T-helper 17 cell (primary cell): ENCODE measurements at places on chromosomes 6 and 20. TPM values are rescaled to one million over a fixed set of nuclear protein-coding genes. Genes with fewer than 3 reads are reported as not detected.

Gene EYA4
- total RNA-seq = not detected

Gene PXMP4
- total RNA-seq = 3.7 TPM

- DNase-seq = no peak
These were observed 13.5 kb downstream of the ZC2HC1B start for GRCh38 chr6:143877584-143878271.

Gene DCDC2
- not detected for total RNA-seq

DNA sequence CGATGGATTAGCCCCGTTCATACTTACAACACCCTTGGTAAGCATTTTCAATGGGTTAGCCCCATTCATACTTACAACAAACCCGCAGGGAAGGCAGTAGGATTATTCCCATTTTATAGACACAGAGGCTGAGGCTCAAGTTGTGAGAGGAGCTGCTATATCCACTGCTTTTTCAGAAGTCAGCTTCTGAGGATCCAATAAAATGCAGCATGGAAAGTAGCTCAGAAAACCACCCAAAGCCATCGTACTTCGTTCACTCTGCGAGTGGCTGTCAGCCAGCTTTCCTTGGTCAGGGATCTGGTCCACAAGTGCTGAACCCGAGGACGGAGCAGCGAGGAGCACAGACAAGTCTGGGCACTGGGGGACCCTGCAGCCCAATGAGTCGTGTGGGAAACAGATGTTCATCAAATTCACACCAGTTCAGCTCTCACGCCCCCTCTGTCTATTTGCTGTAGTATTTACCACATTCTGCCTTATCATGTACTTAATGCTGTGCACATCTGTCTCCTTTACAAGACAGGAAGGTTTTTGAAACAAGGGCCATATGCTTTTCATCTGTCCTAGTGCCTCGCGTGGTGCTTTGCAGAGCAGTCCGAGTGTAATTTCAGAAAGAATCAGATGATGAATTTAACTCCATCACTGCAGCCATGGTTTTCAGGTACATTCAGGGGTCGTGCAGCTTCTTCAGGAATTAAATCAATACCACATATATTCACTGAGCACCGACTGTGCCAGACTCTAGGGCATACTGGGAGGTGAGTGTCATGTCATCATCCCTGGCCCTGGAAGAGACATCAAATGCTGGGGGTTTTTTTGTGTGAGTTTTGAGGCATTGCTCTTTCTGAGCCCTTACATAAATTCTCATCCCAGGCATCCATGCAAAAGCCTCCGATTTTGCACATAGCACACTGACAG lies 256.9 kb downstream of the CDH26 start:
- DNase-seq = no peak

Gene NHSL1
- 0.86 TPM for total RNA-seq

DNA sequence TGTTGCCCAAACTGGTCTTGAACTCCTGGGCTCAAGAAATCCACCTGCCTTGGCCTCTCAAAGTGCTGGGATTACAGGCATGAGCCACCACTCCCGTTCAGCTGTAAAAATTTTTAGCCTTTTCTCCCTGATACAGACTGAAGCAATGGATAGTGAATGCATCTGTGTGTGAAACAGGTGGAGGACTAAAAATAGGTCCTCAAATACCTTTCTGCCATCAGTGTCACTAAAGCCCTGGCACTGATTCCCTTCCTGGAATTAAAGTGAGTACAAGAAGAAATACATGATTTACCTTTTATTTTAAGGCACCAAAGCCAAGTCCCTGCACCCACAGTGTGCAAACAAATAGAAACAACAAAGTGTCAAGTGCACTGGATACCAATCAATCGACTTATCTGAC lies 25.1 kb downstream of the TULP4 start:
- no peak for DNase-seq

- DNase-seq = no peak
These were observed 94.3 kb upstream of the FAM8A1 start for GRCh38 chr6:17505767-17506280.

GRCh38 chr6:39905640-39905975 lies 28.7 kb downstream of the MOCS1 start:
- no peak for DNase-seq

Gene SLC35B3
- total RNA-seq = 6.4 TPM

Gene GPR6
- total RNA-seq = not detected

DNA sequence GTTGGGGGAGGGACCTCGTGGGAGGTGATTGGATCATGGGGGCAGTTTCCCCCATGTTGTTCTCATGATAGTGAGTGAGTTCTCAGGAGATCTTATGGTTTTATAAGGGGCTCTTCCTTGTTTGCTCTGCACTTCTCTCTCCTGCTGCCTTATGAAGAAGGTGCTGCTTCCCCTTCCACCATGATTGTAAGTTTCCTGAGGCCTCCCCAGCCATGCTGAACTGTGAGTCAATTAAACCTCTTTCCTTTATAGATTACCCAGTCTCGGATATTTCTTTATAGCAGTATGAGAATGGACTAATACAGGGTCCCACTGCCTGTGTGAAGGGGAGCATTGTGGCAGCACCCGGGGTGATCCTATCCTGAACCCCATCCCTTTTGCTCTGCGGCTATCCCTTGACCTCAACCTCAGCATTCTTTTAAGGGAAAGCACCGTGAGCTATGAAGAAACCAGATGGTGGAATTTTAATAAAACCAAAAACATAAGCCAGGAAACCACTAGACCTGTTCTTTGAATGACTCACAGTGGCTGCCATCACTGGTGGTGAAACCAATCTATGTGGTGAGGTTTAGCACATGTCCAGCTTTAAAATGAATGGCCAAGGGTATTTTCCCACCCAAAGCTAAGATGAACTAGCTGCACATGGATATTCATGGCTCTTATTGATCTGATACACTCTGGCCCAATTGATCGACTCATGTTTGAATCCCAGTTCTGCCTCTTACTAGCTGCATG lies 62.2 kb downstream of the ZDHHC14 start:
- DNase-seq = no peak

DNA sequence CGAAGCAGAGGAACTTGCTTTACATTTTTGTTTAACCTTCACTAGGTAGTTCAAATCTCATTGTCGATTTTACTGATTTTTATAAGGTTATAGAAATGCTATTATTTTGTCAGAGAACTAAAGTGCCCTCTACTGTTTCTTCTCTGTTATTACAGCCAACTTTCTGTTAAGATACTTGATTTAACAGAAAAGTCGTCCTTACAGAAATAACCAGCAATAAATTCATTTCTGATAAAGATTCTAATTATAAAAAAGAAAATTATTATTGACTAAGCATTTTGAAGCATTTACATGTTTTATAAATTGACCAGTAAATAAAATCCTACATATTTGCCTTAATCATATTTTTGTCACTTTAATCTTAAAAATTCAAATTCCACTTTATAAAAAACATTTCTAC lies 60.8 kb downstream of the OGFRL1 start:
- DNase-seq = no peak

- no peak for DNase-seq
These were observed 10.9 kb upstream of the GCM1 start for GRCh38 chr6:53159558-53159957.

DNA sequence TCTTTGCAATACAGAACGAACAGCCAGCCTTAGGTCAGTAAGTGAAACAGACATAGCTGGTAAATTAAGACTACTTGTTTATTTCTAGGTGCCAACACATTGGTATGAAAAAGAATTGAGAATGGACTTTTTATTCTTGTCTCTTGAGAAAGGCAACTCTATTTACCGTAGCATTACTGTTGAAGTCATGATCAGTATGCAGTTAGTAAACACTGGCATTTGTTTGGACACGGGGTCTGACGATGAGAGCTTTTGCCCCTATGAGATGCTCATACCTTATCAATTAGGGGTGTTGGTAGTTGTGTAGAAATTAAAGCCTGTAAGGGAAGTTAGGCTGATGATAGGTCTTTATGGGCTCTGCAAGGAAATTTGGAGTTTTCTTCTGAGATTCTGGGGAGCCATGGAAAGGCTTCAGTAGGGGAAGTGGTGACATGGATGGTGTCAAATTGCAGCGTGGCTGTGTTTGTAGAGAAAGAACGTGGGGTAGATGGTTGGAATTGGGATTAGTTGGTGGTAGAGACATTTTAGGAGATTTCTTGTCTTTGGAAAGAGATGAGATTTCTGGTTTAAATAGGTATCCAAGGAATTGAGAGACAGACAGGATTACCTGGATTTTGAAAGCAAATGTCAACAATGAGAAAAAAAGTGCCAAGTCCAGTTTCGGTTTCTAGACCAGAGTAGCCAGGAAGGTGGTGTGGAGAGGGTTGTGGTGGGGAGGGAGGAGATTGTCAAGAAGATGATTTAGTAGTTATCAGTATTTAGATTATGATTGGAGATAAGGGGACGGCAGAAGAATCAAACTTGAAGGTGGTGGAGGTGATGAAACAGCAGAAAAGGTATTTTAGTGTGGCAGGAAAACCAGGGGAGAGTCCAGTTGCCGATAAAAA lies 116.6 kb downstream of the JARID2 start:
- no peak for DNase-seq

Gene CAGE1
- 0.60 TPM for total RNA-seq

- no peak for DNase-seq
These were observed 420.1 kb upstream of the SLC35B3 start for GRCh38 chr6:8855411-8855810.

Gene NEDD9
- 63.5 TPM for total RNA-seq

DNA sequence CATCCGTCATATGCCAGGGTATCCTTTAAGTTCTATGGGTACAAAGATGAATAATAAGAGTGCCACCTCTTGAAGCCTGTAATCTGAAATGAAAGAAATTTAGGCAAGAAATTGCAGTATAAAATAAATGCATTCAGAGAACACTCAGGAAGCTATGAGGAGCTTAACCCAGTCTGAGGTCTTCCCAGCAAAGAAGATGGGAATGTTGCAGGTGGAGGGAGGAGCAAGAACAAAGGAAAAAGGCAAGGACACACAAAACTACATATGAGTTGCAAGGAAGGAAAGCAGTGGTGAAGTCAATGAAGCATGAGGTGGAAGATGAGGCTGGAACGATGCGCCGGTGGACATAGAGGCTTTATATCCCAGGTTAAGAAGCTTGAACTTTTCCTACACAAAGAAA lies 67.0 kb upstream of the DST start:
- DNase-seq = no peak

DNA sequence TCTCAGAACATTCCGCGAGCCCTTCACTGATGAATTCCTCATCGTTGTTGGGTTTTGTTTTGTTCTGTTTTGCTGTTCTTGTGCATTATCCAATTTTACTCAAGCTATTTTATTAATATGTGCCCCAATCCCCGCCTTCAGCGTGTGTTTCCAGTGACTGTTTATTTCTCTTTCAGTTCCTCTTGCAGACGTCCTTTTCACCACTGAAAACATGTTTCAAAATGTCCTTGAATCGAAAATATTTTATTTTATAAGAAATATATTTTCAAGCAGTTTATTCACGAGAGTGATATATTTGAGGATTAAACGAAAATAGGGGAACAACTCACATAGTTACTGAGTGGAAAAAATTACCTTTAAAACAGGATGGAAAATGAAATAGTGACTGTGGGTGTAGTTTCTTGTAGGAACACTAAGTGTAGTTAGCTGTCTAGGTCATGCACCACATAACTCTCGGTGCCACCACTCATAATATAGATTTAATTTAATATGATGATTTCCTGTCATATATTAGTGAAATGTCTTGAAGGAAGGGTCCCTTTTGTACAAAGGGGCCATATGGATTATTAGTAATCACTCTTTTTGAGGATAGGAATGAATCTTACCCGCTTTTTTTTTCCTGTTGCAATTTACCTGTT lies 45.3 kb upstream of the HDDC2 start:
- DNase-seq = no peak
